ENCODE measurements at places on chromosomes 1 and 21.
A peak's percentile ranks its signal among the peaks of the same experiment; 100 is the strongest.

- no peak for DNase-seq
Observed at GRCh38 chr1:151790940-151791651, 796 bp upstream of the TDRKH start.

DNA sequence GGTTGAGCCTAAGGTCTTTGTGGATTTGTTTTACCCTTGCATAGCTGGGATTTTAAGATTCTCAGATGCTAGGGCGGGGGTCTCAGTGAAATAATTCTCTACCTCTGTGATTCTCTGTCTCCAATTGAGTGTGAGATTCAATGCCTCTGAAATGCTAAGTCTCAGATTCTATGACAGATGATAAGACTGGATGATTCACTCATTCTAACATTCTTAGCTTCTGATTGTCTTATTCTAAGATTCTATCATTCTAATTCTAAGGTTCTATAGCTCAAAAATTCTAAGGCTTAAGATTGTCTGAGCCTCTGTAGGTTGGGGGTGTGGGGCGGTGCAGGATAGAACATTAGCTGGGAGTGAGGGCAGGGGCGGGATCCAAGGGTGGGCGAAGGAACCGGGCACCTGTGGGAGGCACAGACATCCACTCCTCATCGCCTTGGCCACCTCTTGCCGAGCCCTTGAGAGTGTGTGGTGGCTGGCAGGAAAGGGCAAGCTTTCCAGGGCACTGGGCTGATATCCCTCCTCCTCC is 29.5 kb downstream of the ADGRB2 start:
- no peak for DNase-seq

DNA sequence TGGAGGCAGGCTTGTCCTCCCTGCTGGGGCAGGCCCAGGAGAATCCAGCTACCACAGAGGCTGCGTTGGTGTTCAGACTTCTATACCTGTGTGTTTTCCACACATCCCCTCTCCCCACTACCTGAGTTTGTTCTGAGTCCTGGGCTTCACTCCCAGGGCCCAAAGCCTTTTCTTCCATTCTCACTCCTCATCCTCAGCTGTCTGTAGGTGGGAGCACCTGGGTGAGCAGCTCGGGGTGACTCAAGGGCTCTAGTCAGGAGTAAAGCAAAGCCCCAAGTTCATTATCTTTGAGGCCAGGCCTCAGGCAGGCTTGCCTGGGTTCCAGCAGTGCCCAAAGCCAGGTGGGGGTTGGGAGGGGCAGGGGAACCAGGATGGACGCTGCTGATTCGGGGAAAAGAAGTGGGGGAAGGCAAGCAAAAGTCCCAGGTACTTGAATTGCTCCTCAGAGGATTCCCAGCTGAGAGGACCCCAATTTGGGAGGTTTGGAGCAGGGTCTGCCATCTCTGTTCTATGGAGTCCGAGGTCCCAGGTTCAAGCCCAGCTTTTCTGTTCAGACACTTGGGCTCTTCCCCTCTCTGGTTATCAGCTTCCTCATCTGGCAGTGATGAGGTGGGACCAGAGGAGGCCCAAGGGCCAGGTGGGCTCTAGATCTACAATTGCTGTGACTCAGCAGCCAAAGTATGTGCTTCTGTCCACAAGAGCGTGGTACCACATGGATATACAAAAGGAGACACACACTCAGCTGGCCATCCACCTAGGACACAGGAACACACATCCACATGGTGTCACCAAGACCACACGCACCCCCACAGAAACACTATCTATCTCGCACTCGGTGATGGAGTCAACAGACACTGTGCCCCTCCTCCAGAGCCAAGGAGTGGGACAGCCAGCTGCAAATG is 5.8 kb upstream of the PTPN7 start:
- DNase-seq, result no peak

- DNase-seq, result no peak
Observed at GRCh38 chr1:24441480-24441879, 25.9 kb downstream of the NIPAL3 start.

DNA sequence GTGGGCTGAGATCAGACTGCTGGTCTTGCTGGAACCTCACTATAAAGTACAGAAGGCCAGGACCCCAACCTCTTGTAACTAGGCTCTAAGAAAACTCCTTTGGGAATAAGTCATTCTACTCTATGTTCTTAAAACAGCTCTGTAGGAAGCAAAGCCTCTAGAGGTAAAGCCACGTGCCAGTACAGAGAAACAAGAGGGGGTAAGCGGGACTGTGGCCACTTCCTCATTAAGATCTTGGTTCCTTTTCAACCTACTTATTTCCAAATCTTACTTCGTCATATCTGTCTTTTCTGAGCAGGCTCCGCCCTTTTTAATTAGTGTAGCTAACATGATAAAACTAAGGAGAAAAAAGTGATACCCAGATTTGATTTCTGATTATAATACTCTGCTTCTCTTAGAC is 3.8 kb downstream of the NCSTN start:
- DNase-seq, result no peak

- no peak for DNase-seq
Observed at GRCh38 chr1:27350663-27351540, 9.1 kb downstream of the SYTL1 start.

DNA sequence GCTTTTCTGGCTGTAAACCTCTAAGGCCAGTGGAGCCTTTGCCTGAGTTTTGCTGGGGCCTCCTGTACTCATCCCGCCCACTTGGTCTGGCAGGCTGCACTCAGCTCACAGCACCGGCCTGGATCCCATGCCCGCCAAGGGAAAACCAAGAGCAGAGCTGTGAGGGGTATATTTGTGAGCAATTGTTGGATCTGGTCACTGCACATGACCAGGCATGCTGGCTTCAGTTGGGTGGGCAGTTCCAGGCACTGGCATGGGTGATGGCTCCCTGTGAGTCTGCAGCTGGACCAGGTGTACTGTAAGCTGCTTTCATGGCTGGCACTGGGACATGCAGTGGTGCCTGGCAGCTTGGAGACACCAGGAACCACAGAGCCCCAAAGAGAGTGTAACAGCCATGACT is 563.1 kb upstream of the RGS18 start:
- no peak for DNase-seq

DNA sequence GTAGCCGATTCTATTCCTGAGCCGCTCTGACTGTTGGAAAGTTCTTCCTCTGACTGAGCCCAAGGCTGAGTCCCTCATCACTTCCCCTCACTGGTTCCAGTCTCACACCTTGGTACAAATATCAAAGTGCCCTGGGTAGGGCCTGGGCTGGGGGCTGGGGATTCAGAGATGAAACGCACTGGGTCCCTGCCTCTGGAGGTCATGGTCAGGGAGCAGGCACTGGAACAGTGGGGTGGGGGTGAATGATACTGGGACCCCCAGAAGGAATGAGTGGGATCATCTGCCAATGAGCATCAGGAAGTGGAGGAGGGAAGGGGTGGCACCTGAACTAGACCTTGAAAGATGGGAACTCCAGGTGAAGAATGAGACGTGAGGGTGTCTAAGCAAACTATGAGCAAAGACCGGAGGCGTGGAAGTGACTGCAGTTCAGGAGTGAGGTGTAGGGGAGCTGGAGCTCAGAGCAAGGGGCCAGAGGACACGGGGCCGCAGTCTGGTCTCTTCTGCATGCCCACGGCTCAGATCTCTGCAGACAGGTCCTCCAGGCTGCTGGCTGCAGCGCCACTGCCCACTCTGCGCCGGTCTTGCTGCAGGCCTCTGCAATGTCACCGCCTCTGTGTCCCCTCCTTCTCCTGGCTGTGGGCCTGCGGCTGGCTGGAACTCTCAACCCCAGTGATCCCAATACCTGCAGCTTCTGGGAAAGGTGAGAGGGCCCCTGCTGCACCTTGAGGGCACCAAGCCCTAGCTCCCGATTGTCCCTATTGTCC is 10.0 kb downstream of the PEAR1 start:
- no peak for DNase-seq

- DNase-seq, result no peak
Observed at GRCh38 chr1:28885977-28886730, 28.2 kb upstream of the EPB41 start.

DNA sequence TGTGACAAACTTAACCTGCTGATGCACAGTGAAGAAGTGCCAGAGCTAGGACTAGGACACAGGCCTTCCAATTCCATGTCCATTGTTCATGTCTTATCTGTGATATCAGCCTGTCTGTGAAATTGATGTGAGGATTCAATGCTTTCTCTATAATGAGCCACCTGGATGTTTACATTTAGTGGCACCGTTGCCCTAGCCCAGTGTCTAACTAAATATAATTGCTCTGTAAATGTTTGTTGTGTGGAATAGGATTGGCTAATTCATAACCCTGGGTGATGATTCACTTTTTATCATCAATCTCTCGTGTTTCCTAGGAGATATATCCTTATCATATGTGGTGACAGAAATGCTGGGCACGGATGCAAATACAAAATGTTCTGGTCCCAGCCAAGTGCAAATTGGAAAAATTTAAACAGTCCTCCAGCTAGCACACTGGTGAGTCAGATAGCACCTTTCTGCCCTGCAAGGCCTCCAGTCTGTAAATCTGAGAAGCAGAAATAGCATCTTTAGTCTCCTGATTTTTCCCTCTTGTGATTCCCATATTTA is 46.9 kb upstream of the GNG12 start:
- no peak for DNase-seq

DNA sequence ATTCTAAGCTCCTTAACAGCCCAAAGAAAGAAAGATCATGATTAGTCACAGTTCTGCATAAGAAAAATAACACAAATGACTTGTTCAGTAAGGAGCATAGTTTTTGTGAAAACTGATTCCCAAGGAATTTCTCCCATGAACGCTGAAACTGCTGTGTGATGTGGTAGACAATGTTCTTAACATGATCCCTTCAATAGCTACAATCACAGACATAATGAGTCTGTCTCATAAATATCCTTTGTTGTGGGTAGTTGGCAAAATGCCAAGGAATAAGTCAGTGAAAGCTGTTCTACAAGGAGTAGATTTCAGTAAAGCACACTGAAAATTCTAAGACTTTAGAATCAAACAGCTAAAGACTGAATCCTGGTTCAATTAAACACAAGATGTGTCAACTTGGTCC is 404.8 kb downstream of the HLX start:
- no peak for DNase-seq

GRCh38 chr1:50193002-50193401 is 84.3 kb downstream of the ELAVL4 start:
- no peak for DNase-seq

GRCh38 chr1:184865831-184866230 is 108.5 kb downstream of the NIBAN1 start:
- no peak for DNase-seq

DNA sequence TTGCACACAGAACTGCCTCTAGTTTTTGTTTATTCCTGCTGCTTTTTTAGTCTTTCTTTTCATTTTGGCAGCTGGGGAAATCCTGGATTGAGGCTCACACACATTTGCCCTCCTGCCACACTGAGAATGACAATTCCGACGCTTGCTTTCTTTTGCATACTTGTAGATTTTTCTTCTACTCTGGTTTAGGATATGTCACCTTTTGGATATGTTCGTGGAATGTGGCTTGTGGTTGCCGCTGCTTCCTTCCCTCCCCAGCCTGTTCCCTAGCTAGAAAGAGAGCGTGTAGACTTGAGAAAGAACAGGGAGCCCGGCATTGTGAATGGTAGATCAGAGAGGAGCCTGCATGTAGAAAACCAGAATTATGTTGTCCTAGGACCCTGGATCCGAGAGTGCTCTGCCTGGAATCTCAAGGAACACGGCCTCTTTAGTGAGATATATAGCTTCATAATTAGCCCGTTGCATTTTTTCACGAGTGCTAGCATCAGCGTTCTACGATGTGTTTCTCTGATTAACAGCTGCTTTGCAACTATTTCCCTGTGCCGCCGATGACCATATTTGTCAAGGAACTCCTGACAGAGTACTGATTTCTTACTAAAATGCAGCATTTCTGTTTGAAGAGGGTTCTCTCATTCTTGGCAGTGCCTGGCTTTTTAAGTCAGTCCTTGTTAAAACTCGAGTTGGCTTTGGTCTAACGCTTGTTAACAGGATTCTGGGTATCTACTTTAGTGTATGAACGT is 56.2 kb downstream of the PEX14 start:
- no peak for DNase-seq

GRCh38 chr1:174996476-174996875 is 3.3 kb upstream of the CACYBP start:
- DNase-seq, result no peak

DNA sequence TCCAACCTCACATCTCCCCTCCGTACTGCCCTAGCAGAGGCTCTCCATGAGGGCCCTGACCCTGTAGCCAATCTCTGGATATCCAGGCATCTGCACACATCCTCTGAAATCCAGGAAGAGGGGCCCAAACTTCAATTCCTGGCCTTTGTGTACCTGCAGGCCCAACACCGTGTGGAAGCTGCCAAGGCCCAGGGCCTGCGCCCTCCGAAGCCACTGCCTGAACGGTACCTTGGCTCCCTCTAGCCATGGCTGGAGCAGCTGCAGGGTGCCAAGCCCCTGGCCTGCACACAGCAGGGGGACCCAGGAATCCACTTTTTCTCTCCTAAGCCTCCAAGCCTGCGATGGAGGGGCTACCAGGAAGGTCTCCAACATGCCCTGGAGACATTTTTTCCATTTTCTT is 84.2 kb downstream of the PTGER3 start:
- DNase-seq, result no peak

- no peak for DNase-seq
Observed at GRCh38 chr1:61255358-61255703, 173.0 kb downstream of the NFIA start.

GRCh38 chr1:112507921-112508277 is 866 bp upstream of the WNT2B start:
- DNase-seq, result no peak

DNA sequence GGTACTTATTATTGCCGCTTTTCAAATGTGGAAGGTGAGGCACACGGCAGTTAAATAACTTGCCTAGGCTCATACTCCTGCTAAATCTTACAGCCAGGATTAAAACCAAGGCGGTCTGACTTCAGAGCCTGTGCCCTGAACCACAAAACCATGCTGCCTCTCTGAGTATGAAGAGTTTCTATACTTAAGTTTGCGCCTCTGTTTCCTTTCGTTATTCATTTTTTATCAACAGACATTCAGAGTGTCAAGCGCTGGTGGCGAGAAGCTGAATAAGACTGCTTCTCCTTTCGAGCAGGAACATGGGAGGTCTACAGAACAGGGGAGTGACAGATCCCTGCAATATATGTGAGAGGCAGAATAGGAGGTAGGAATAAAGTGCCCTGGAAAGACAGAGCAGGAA is 96.0 kb upstream of the DUSP10 start:
- peak; percentile 31 for DNase-seq

GRCh38 chr21:41758550-41758949 is 8.3 kb downstream of the RIPK4 start:
- DNase-seq, result no peak

GRCh38 chr1:4309676-4310320 is 344.6 kb upstream of the AJAP1 start:
- no peak for DNase-seq
